ENCODE measurements at places on chromosomes 13 and 19. TPM values are rescaled to one million over a fixed set of nuclear protein-coding genes. Genes with fewer than 3 reads are reported as not detected.

Gene LINGO3
- not detected for total RNA-seq

Gene SPACA7
- not detected for total RNA-seq

Gene CYP2A6
- total RNA-seq = not detected

Gene ELSPBP1
- not detected for total RNA-seq
